ENCODE measurements at places on chromosomes 1 and 21.
A peak's percentile ranks its signal among the peaks of the same experiment; 100 is the strongest.

DNA sequence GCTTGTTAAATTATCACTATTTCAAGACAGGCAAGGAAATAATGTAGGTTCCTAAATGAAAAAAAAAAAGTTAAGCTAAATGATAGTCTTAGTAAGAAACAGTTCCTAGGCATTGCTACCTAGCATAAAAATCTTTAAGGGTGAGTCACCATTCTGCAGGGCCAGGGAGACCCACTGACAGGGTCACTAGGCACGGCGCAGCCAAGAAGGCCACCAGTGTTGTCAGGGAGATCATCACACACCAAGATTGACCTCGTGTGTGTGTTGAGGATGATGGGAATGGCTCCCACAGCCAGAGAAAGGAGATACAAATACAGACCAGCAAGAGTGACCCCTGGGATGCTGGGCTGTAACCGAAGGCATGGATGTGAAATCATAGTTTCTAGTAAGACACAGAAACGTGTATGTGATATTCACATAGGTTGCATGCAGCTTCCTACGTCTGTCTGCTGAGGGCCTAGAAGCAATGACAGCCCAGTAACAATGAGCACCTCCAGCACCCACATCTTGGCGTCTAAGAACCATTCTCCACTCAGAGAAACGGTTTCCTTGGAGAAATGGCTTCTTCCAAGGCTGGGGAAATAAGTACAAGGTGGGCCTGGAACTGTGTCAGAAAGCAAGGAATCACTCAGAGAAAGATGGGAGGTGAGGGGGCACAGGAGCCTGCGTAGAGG, 29.1 kb downstream of the RIPK4 start:
- no peak for DNase-seq

DNA sequence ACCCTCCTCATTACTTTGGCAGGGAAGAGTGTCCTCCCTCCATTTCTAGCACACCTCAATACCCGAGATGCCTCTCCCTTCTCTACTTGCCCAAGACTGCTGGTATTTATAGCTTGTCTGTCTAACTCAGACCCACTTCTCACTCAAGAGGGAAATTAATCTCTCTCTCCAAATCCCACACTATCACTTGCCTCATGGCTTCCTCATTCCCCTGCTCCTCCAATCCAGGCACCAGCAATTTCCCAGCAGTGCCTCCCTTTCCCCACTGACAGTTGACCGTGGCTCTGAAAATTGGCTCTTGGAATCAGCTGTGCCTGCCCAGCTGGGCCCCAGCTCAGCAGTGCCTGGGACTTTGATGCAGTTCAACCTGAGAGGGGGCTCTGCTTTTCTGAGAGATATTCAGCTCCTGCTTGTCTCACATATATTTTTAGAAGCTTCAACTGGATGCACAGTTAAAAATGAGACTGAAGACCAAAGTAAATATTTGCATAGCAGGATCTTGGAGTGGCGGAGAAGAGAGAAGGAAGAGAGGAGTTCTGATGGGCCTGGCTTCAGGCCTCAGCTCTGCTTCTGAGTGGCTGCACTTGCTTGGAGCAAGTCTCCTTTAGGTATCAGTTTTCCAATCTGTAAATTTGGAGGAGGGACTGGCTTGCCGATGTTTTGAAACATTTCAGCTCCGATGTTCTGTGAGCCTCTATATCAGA, 81.1 kb upstream of the SPATA6 start:
- no peak for DNase-seq

DNA sequence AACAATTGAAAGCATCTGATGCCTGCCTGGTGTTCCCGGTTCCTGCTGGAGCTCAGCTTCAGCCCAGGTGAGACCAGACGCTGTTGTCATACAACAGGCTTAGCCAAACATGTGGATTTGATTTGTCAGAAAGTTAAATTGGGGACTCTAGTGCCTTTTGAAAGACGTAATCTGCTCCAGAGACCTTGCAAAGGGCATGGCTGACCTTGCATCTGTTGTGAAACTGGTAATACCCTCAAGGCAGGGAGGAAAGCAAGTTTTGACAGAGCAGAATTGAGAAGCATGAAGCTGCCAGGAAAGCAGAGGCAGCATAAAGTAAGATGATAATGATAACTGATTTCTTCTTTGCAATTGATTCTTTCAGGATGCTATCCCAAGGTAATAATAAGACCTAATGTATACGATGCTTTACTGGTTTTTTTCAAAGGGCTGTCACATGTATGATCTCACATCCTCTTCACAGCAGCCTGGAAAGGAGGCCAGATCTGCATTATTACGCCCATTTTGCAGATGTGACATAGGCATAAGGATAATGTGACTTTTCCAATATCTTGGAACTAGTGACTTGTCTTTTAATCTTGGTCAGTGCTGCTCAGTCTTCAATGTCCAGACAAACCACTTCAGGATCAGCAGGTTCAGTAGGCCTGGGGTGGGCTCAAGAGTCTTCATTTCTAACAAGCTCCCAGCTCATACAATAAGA, 24.7 kb upstream of the CNN3 start:
- no peak for DNase-seq

DNA sequence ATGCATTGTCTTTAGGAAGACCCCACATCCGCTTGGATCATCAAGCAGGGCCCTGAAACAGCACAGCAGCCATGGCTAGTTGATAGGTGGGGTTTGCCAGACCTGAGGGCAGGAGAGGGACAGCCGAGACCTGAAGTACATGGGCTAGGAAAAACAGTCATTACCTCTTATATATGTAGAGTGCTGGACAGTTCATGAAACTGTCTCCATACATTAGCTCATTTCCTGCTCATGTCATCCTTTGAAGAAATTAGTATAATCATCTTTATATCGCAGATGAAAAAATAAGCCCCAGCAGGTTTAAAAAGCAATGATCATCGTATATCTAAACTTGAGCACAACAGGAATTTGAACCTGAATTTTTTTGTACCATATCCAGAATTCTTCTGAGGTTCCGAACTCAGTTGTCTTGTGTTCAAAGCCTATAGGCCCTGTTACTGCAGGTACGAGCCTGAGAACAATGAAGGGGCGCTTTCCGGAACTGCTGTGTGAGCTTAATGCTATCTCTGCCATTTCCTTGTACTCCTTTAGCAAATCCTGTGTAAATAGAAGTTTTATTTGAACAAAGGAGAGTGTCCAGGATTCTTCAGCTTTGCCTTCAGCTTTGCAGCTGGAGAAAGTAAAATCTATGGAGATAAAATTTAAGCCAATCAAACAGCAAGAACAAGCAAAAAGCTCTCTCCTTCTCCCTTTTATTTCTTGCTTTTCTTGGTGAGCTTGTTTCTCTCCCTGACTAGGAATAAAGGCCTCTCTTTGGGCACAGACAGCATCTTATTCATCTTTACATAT, 32.4 kb upstream of the DUSP10 start:
- no peak for DNase-seq

GRCh38 chr1:86645851-86646250, 58.5 kb upstream of the SH3GLB1 start:
- DNase-seq, result no peak

- DNase-seq, result no peak
Observed at GRCh38 chr1:233566886-233567285, 47.0 kb upstream of the KCNK1 start.

DNA sequence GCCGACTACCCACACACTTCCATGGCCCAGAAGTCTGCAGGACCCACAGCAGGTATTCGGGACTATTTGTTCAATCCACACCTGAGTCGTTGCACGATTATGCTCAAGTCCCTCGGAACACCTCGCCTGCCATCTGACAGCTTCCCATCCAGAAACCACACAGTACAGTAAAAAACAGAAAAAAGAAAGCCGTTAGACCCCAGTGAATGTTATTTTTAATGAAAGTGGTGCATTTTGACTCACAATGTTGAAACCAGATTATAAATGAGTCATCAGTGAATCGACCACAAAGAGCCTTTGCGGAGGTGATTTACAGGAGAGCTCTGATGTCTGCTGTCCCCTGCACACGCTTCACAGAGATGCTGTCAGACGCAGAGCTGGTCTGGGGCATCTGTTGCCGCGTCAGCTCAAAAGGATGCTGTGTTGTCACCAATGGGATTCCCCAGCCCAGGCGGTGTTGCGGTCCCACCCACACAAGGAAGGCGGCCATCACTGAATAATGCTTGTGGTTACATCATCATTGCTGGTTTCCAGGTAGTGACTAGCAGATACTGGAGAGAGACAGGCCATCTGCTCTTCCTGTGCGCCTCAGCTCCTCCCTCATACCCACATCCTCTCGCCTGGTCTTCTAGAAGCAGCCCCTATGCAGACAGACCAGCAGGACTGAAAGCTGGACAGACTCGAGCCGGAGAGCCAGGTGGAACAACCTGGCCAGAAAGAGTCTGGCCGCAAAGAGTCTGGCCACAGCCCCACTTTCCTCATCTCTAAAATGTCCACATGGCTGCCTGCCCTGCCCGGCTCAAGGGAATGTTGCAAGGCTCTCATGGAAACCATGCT, 116.8 kb downstream of the TOMM20 start:
- peak; percentile 99 for DNase-seq

GRCh38 chr1:9451081-9451480, 88.2 kb upstream of the SLC25A33 start:
- peak; percentile 44 for DNase-seq

DNA sequence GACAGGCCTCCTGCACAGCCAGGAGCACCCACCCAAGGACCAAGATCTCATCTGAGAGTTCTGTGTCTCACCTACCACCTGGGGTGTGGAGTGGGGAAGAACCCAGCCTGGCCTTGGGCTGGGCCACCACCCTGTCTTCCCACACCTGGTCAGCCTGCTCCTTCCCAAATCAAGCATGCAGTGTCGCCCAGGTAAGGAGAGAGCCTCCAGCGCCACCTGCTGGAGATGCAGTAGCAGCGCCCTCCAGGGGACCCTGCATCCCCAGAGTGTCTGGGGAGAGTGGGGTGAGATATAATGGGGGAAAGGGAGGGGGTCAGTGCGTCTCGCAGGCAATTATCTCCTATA, 32.3 kb downstream of the KIAA2013 start:
- DNase-seq, result peak; percentile 58

- no peak for DNase-seq
Observed at GRCh38 chr1:63486629-63487028, 36.4 kb downstream of the ITGB3BP start.

- DNase-seq, result no peak
Observed at GRCh38 chr1:9753121-9753531, 70.6 kb downstream of the CLSTN1 start.

DNA sequence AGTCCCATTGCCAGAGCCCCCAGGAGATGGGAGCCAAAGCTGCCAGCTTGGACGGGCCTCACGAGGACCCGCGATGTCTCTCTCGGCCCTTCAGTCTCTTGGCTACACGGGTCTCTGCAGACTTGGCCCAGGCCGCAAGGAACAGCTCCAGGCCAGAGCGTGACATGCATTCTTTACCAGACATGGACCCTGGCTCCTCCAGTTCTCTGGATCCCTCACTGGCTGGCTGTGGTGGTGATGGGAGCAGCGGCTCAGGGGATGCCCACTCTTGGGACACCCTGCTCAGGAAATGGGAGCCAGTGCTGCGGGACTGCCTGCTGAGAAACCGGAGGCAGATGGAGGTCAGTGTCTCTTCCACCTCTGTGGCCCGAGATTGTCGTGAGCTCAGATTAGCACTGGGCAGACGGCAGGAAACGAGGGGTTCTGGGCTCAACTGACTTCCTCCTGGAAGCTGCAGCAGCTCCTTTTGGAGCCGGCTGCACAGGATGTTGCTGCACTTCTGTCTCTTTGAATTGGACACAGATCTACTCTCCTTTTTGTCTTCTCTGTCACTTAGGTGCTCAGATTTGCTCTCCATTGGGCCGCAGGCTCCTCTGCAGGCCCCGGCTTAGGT, 68.0 kb downstream of the DISC1 start:
- no peak for DNase-seq

DNA sequence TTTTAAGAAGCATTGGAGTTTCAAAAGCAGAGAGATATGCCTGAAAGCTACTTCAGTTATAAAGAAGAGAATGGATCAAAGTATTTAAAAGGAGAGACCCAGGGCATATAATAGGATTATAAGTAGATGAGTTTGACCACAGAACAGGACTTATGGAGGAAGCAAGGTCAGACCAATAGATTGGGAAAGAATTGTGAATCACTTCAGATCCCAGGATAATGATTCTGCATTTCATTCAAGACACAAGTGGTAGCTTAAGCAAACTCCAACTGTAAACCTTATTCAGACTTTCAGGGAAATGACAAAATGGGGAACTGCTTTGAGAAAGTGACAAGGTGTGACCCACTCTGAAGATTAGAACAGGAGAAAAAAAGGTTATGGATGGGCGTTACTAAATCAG, 18.9 kb upstream of the OR10J5 start:
- DNase-seq, result no peak

- DNase-seq, result no peak
Observed at GRCh38 chr1:85243372-85243771, 16.1 kb downstream of the C1orf52 start.

- no peak for DNase-seq
Observed at GRCh38 chr1:116096013-116096618, 15.1 kb upstream of the MAB21L3 start.

DNA sequence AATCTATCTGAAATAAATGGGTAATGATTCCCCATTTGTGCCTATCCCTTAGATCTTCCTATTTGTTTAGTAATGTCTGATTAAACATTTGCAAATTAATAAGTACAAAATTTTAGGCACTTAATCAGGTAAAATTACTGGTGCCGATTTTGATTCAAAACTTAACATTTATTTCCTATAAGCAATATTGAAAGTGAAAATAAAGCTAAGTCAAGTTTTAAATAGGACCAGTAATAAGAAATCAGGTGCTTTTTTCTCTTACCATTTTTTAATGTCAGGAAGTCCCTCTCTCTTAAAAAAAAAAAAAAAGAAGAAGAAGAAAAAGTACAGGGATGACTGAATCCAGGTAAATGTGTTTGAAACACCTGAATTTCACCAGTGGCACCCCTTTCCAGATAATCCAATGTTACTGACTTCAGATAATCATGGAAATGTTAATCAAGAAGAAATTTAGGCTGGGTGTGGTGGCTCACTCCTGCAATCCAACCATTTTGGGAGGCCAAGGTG, 836 bp upstream of the GBP4 start:
- no peak for DNase-seq

- no peak for DNase-seq
Observed at GRCh38 chr1:58745666-58746065, 38.2 kb downstream of the JUN start.

GRCh38 chr1:159318784-159319551, 16.8 kb downstream of the FCER1A start:
- DNase-seq, result no peak

- no peak for DNase-seq
Observed at GRCh38 chr1:228152918-228153258, 3.2 kb downstream of the GJC2 start.

DNA sequence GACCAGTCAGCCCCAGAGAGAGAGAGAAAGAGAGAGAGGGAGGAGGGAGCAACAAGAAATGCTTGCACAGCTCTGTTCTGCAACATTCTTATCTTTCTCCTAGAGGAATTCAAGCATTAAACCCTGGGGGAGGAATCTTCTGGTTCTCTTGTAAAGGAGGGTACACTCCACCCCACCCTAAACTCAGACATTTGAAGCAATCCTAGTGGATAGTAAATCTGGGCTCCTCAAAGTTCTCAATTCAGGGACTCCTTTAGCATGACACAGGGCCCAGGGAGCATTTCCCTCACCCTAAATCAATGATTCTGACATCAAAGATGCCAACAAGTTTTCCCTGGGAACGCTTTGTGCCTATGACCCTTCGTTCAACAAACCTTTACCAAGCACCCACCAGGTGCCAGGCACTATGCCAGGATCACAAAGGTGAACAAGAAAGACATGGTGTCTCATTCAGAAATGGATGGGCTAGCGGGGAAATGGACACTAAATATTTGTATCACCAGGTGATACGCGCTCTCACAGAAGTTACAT, 11.9 kb upstream of the CAPN2 start:
- no peak for DNase-seq

GRCh38 chr1:206745301-206745700, 25.3 kb upstream of the IL19 start:
- no peak for DNase-seq

All from NB4 (cell line).